ENCODE measurements at places on chromosomes 5 and 9.

- DNase-seq, result no peak
Measured at GRCh38 chr5:6674421-6674820, 38.8 kb upstream of the TENT4A start.

DNA sequence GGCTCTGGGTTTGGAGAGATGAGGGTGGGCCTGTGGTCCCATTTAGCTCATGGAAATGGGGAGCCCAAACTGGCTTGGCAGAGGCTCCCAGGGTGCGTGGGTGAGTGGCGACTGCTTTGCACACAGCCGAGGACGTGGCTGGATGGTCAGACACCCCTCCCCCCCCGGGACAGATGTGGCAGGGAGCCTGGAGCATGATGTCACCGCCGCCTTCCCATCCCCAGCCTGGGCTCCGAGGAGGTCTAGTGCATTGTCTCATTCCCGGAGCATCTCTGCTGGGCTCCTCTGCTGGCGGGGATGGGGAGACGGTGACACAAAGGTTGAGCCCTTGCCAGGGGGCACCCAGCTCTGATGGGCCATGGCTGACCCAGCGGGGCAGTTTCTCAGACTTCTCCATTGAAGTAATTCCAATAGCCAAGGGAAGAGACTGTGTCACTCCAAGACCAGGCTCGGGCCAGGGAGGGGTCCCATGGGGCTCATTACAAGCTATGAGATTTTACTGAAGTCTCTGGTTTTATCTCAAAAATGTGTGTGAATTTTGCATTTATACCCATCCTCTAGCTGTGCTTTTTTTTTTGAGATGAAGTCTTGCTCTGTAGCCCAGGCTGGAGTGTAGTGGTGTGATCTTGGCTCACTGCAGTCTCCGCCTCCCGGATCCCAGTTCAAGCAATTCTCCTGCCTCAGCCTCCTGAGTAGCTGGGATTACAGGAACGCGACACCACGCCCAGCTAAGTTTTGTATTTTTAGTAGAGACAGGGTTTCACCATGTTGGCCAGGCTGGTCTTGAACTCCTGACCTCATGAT lies 36.1 kb downstream of the HMCN2 start:
- no peak for DNase-seq

DNA sequence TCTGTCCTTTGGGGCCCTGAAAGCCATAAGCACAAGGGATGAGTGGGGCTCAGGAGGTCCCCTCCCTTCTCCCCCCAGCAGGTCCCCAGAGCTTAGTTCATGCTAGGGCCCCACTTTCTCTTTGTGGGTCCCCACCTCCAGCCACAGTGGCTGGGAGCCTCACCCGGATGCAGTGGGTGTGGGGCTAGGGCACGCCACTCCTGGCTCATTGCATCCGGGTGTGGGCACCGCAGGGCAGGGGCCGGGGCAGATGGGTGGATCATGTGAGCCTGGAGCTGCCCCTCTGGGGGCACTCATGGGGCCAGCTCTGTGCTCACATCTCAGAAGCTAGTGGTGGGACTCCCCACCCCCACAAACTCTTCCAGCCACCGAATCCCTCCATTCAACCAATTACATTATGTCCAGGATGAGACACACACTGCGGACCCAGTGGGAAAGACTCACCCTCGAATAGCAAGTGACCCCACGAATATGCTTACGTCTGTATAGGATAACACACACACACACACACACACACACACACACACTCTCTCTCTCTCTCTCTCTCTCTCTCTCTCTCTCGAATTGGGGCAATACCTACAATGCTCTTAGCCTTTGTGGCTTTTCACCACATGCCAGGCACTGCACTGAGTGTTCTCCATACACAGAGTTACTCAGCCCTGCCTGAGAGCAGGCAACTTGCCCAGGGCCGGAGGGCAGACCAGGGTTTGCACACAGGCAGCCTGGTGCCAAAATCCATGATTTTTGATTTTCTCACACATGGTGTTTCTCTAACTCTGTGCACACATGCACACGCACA lies 16.8 kb upstream of the PHYKPL start:
- DNase-seq, result no peak

- DNase-seq, result no peak
Measured at GRCh38 chr9:78187763-78188484, 48.0 kb upstream of the CEP78 start.

GRCh38 chr5:71874521-71874920 lies 155.4 kb downstream of the CARTPT start:
- no peak for DNase-seq

DNA sequence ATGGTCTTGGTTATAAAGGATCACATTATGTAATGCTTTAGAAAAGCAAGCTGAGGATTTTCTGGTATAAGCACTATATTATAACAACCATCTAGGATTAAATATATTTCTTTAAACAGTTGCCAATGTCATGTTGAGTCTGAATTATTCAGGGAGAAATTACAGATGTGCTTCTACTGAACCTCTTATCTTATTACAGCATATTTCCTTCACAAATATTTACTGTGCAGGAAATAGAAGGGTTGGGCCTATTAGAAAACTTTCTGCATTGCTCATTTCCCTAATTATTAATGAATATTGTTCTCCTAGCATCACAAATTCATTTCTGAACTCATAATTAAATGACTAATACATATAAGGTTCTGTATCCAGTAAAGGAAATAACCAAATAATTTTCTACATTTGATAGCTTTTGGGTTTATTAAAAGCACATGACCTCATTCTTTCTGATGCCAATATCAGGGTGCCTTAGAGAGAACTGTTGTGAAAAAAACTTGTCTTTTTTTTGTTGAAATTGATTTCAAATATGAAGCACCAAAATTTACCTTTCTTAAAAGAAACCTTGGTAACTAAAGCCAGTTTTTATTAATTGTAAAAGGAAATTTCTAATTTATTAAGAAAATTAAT lies 476.8 kb upstream of the PTGER4 start:
- DNase-seq, result no peak

- no peak for DNase-seq
Measured at GRCh38 chr9:86175223-86175622, 75.9 kb upstream of the GOLM1 start.

DNA sequence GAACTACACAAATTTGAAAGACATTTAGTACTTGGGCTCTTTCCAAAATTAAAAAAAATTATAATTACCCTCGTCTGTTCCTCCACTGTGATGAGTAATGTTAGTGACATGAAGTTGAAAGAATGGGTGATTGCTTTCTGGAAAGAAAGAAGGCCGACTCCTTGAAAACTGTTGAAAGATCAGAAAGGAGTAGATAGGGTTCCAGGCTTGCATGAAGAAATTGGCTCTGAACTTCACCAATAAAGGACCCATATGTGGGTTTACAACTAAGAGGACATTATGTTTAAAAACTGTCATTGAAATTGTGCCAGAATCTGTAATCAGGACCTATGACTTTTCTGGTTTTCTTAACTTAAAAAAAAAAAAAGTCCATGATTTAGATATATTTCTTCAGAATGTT lies 20.7 kb upstream of the MOCS2 start:
- DNase-seq, result no peak

GRCh38 chr9:5587024-5587423 lies 41.9 kb upstream of the RIC1 start:
- DNase-seq, result no peak

DNA sequence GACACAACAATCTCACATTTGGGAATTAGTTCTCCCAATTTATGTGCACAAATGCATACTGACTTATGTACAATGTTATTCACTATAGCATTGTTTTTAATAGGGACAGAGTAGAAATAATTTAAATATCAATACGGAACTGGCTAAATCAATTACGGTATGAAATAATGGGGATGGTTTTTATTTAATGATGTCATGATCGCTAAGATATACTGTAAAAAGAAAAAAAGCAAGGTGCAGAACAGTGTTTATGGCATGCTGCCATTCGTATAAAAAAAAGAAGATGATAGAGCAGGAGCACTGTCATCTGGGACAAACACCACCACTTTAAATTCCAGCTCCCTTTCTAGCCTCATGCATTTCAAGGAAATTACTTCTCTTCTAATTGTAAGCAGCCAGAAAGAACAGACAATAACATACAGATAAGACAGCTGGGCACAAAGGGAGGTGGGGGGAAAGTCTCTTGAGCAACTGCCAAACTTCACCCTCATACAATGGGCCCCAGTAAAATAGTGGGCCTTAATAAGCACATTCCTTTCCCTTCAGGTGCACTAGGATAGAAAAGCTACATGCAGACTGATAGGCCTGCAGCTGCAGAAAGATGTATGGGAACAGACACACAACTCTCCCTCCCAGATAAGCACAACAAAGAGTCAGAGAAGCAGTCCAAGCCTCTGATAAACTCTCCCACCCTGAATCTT lies 8.4 kb downstream of the SREK1IP1 start:
- DNase-seq, result no peak

- DNase-seq, result no peak
Measured at GRCh38 chr5:96338091-96338490, 95.0 kb downstream of the PCSK1 start.

- peak; percentile 6 for DNase-seq
Measured at GRCh38 chr5:1445313-1445688, at the start of gene SLC6A3. Gene SLC6A3, minus strand, starts transcription at chr5:1445440. Its CDS starts 2,243 bp downstream, at chr5:1443197.

DNA sequence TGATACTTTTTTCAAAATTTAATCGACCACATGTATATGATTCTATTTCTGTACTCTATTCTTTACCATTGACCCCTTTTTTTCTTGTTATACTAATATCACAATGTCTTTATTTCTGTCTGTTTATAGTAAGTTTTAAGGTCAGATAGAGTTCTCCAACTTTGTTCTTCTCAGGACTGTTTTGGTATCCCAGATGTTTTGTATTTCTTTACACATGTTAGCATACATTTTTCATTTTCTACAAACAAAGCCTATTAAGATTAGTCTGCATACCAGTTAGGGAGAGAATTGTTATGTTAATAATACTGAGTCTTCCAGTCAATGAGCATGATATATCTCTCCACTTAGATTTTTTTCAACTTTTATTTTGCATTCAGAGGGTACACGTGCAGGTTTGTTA lies 8.2 kb upstream of the CAMK4 start:
- no peak for DNase-seq

- DNase-seq, result no peak
Measured at GRCh38 chr9:33620738-33621439, 96.8 kb downstream of the ANKRD18B start.

- DNase-seq, result no peak
Measured at GRCh38 chr9:113612828-113613227, 149.3 kb downstream of the RGS3 start.

DNA sequence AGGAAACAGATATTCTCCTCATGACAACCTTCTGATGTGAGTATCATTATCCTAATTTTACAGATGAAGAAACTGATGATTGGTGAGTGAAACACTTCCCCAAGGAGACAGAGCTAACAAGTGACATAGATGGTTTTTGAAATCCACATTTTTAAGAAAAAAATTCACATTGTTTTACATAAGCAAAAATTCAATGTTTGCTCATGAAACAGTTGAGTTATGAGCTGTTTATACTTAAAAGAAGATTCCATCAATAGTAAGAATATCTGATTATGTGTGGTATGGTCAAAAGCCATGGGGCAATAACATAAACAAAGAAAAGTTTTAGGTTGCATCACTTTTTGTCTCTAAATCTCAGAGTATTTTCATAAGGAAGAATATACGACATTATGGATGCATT lies 167.9 kb upstream of the PAPPA start:
- no peak for DNase-seq

- no peak for DNase-seq
Measured at GRCh38 chr5:122413722-122414121, 101.7 kb downstream of the SNCAIP start.

DNA sequence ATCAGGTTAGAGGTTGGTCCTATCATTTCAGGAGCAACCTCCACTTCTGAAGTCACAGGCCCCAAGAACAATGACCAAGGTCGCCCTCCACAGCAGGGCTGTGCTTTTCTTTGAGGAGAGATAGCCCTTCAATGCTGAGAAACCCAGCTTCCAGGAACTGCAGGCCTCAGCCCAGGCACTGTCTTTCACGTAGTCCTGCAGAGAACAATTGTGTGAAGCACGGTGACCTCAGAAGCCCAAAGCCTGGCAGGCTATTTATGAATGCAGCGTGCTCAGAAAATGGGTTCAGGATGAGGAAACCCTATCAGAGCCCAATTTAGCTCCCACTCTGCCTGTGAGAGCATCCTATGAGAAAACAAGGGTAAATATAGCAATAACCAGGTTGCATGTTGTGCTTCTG lies 388.3 kb downstream of the PLK2 start:
- DNase-seq, result no peak

DNA sequence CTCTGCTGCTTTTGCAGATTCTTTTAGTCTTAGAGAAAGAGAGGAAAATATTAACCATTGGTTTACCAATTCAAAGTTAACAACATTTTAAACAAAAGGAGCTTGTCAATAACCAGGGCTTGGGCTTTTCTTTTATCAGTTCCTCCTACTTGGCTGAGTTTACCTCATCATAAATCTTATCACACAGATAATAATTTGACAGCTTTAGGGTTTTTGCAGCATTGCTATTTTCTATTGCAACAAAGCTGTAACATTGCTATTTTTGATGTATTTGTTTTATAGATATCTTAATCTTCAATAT lies 9.8 kb upstream of the ABL1 start:
- no peak for DNase-seq

DNA sequence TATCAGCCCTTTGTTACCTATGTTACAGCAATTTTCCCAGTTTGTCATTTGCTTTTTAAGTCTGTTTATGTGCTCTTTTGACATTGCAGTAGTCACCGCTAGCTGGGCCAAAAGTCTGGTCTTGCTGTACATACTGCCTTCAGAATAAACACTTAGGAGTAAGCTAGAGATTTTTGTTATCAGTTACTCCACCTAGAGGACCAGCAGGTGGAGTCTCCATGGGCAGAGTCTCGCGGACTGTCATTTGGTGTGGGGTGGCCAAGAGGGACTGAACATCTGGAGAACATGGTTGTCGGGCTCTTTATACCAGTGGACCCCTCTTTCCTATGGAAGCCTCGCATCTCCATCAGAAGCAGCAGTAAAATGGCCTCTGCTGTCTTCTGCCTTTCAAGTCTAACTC lies 10.8 kb upstream of the MGAT1 start:
- DNase-seq, result no peak

DNA sequence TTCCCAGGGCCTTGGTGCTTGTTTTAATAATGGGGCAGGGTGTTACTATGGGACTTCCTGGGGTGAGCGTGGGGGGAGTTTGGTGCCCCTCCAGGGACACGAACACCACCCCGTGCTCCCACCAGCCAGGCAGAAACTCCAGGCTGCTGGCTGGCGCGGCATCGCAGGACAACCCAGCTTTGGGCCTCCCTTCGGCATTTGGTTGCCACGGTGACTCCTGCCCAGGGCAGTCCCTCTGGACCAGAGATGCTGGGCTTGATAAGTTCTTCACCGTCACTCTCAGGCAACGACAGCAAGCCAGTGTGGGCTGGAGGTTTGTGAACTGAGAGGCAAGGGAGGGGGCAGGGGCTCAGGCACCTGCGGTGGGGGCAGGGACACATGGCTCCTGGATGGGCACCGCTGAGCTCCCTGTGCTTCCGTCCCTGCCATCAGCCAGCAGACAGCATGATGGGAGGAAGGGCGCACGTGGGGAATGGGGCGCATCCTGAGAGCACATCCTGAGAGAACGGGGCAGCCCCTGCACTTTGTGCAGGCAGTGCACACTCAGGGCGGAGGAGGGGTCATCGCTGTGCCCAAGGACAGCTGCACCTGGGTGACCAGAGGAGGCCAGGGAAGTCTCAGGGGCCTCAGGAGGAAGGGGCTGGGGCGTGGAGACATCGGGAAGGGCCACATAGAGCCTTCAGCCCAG lies 116.4 kb downstream of the RXRA start:
- no peak for DNase-seq

GRCh38 chr9:2243666-2244555 lies 228.8 kb downstream of the SMARCA2 start:
- no peak for DNase-seq

- DNase-seq, result no peak
Measured at GRCh38 chr5:126373375-126374108, 49.7 kb upstream of the GRAMD2B start.

- no peak for DNase-seq
Measured at GRCh38 chr5:73300337-73301207, 127.6 kb downstream of the TMEM174 start.

GRCh38 chr5:81852291-81853029 lies 101.6 kb upstream of the SSBP2 start:
- no peak for DNase-seq
